Fibroblast of villous mesenchyme (primary cell): ENCODE measurements at places on chromosomes 7 and 10.

DNA sequence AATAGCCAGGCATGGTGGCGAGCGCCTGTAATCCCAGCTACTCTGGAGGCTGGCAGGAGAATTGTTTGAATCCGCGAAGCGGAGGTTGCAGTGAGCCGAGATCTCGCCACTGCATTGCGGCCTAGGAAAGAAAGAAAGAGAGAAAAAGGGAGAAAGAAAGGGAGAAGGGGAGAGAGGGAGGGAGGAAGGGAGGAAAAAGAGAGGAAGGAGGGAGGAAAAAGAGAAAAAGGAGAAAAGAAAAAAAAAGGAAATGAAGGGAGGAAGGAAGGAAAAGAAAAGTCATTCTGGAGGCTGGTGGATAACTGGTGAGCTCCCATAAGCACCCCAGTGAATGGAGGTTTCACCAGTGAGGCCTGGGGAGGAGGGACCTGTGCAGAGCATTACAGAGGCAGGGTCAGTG lies 7.6 kb upstream of the OGDHL start:
- no peak for DNase-seq

- DNase-seq = peak; percentile 64
Observed at GRCh38 chr7:5396542-5396941, 27.1 kb downstream of the TNRC18 start.

GRCh38 chr7:96236198-96237039 lies 85.5 kb downstream of the SLC25A13 start:
- DNase-seq = peak; percentile 97

DNA sequence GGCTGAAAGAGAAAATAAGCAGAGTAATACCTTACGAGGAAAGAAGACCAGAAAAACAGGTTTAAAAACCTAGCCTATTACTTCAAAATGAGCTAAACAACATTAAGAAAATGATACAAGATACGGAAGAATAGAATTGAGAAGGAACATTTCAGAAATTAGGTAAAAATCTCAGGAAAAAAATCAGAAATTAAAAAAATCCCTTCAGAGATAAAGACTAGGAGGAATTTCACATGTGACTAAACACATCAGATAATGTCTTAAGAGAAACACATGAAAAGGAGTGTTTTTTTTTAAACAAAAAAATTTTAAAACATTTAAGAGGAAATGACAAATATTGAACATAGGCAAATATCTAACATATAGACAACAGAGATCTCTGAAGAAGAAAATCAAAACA lies 33.3 kb downstream of the TNPO3 start:
- DNase-seq = no peak

- no peak for DNase-seq
Observed at GRCh38 chr10:99768556-99768955, 13.9 kb upstream of the ABCC2 start.

- DNase-seq = no peak
Observed at GRCh38 chr10:97053276-97053675, 132.5 kb downstream of the SLIT1 start.

DNA sequence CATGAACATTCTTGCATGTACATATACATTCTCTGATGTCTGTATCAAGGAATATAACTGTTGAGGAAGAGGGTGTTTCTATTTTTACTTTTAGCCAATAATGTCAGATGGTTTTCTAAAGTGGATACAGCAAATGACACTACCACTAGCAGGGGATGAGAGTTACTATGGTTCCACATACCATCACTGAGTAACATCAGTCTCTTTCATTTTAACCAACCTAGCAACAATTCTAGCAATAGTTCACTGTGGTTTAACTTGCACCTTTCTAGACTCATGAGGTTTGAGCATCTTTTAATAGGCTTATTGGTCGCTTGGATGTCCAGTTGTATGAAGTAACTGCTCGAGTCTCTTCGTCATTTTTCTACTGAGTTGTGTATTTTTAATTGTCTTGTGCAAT lies 68.5 kb upstream of the ZNF746 start:
- DNase-seq = no peak
